ENCODE measurements at places on chromosomes 16 and 17. TPM values are rescaled to one million over a fixed set of nuclear protein-coding genes. Genes with fewer than 3 reads are reported as not detected.

LGALS9B gene
- not detected for total RNA-seq

SPATA32 gene
- 0.23 TPM for total RNA-seq

SPNS2 gene
- total RNA-seq = 3.8 TPM

DNA sequence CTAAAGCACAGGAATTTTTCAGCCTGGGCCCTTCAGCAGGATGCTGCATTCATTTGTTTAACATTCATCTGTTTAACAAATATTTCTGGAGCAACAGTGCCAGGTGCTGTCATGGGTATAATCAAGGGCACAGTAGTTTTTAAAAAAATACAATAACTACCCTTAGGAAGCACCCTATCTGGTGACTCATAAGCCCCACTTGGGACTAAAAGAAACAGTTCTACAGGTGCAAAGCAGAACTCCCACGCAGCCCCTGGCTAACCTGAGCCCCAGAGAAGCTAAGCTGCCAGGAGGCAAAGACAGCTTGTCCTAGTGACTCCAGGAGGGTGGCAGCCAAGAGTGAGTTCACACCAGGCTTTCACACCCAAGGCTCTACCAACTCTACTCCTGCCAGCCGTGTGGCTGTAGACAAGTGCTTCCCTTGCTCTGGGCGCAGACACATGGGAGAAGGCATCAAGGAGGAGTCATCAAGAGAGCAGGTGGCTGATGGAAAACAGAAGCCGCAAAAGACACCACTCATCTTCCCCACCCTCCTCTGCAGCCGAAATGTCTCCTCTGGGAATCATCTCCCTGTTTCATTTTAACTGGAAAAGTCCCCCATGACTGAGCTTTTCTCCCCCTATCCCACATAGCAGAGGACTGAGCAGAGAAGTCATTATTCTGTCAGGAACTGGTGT, 14.4 kb downstream of the CUEDC1 start:
- no peak for DNase-seq
- H3K4me3 ChIP-seq = peak overlapping the region; percentile 85
- H3K27ac ChIP-seq = peak overlapping the region; percentile 97
- H3K36me3 ChIP-seq = peaks cover 3% of the 10 kb centered on the region
- H3K27me3 ChIP-seq = no peaks in the 10 kb centered on the region
- peaks cover 73% of the 10 kb centered on the region for H3K4me1 ChIP-seq

FOXL1 gene
- 0.09 TPM for total RNA-seq

- H3K27me3 ChIP-seq = no peaks in the 10 kb centered on the region
- no peak overlapping the region for H3K4me3 ChIP-seq
- no peak overlapping the region for H3K27ac ChIP-seq
- H3K4me1 ChIP-seq = peaks cover 9% of the 10 kb centered on the region
These were observed 230.7 kb downstream of the BCAS3 start for GRCh38 chr17:60908324-60908723.

- no peak overlapping the region for H3K27ac ChIP-seq
- H3K4me1 ChIP-seq = no peaks in the 10 kb centered on the region
- H3K27me3 ChIP-seq = no peaks in the 10 kb centered on the region
These were observed 27.4 kb downstream of the NDEL1 start for GRCh38 chr17:8463099-8463498.

DNA sequence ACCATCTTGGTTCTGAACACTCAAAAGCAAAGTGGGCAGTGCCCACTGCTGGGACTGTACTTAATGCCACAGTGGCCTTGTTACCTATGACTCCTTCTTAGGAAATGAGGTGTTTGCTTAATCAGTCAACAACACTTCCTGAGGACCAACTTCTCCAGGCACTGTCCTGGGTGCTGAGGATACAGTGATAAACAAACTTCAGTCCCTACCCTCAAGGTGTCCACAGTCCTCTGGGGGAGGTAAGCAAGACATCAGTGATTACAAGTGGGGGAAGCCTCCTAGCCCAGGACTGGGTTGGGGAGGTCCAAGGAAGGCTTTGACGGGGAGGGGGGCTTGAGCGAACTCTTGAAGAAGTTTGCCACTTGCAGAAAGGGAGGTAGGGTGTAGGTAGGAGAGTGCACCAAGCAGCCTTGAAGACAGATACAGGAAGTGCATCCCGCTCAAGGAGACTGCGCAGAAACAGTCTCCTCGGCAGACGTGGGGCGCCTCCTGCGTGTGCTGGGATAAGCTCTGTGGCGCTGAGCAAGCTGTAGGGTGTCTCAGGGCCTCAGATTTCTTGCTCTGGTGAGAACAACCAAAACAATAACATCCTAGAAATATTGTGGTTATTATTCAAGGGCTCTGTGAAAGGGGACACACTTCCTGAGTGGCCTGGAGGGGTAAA, 2.6 kb upstream of the ABCC3 start:
- peaks cover 92% of the 10 kb centered on the region for H3K27me3 ChIP-seq
- no peak for DNase-seq

RND2 gene
- total RNA-seq = 17.8 TPM
